NCI-H1048 (cell line): ENCODE measurements at places on chromosomes 7 and 10.

DNA sequence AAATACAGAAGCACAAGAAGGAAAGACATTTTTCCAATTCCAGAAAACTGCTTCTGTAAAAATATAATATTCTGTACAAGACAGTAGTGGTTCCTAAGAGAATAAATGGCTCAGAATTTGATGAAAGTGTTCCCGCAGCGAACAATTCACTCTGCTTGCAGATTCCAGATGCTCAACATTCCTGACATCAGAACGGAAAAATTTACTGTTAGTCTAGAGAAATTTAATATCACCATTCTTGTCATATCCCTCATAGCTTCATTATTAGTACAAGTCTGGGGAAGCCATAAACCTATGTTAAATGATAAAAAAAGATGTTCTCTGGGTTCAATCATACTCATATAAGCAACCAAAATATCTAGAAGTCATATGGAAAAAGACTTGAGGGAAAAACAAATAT is 83.6 kb downstream of the MPP7 start:
- no peak for DNase-seq

DNA sequence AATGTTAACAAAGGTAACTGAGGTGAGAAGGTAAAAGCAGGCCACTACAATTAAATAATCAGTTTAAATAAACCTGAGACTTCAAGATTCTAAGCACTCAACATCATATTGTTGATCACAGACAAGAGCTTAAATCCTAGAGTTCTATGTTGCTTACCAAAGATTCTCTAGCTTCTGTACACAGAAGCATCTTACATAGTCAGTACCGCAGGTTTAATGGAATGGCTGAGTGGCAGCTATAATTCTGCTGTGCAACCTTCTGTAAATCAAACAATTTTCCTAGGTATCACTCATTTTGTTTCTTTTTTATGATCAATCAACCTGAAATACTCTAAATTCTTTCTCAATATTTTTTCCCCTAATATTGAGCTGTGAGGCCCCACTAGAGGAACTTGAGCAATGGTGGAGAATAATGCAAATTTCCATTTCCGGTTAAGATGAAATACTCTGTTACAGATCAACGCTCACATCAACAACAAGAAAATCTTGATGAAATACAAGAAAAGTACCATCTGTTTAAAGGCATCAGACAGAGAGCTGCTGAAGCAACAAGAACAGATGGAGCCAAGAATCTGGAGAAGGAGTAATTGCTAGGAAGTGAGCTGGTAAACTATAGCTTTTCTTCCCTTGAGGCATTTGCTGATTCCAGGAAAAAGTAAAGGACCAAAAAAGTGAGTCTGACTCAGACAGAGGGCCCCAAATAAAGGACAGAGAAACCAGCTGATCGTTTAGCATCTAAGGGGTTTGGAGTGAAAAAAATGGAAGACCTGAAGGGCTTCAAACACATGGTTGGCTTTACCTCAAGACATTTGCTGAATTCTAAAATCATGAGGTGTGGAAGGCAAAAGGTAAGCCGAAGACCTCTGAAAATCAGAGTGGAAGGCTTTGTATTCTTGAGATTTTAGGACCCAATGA is 22.6 kb downstream of the PNPLA8 start:
- DNase-seq, result no peak

DNA sequence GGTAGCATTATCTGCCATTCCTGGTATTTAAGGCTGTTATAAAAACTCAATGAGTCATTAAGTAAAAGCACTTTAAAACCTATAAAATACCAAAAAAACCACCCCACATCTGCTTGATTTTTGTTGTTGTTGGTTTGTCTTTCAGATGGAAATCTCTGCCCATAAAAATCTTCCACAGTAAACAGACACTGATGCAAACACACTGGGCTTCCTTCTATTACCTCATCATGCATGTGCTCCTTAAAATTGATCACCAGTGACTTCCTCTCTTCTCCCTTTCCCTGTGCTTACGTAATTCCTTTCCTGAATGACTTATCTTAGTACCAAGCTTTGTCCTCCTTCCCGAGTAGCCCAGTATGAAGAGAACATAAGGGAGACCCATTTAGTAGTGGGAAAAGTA is 167.2 kb downstream of the EVX1 start:
- no peak for DNase-seq

- no peak for DNase-seq
Measured at GRCh38 chr10:29540016-29540415, 94.8 kb downstream of the SVIL start.

DNA sequence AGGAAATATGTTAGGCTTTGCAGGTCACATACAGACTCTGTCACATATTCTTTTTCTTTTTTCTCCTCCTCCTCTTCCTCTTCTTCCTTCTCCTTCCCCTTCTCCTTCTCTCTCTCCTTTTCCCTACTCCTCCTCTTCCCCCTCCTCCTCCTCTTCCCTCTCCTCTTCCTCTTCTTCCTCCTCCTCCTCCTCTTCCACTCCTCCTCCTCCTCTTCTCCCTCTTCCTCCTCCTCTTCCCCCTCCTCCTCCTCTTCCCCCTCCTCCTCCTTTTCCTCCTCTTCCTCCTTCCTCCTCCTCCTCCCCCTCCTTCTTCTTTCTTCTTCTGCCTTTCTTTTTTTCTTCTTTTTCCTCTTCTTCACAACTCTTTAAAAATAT is 159.8 kb downstream of the KIF20B start:
- DNase-seq, result no peak

- DNase-seq, result no peak
Measured at GRCh38 chr7:18916826-18917225, 200.6 kb downstream of the TWIST1 start.

- DNase-seq, result no peak
Measured at GRCh38 chr10:7583626-7584025, 83.1 kb downstream of the ITIH5 start.

DNA sequence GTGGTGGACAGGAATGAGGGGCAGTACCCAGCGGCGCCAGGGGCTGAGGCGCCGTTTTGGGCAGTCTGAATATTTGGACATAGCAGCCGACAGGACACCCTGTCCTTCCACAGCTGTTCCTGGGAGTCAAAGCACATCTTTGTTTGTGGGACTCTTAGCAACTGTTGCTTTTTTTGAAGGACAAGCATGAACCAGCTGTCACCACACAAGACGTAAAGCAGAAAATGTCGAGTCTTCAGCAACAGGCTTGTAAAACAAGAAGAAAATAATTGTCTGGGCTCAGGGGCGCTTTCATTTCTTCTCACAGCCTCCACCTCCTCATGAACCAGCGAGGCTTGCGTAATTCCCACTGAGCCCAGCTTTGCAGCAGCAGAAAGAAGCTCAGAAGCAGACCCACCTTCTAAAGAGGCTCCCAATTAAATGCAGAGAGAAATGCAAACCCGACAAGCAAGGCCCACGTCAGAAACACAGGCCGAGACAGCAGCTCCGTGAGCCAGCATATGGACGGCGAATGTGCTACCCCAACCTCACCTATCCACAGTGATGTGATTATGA is 68.9 kb upstream of the DNAAF5 start:
- DNase-seq, result no peak

DNA sequence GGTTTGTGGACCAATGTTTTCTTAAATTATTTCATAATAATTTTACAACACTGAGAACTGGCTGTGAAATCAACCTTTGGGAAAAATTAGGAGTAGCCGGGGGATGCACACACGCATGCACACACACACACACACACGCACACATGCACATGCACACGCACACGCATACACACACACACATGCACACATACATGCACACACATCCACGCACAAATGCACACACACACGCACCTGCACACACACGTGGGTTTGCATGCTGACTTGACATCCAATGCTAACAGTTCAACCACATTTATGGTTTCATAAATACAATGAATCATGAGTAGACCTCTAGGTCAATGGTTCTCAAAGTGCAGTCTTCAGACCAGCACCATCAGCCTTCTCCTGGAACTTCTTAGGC is 354.1 kb downstream of the DPP6 start:
- DNase-seq, result no peak

- DNase-seq, result no peak
Measured at GRCh38 chr10:6052247-6053221, 9.6 kb downstream of the IL2RA start.

DNA sequence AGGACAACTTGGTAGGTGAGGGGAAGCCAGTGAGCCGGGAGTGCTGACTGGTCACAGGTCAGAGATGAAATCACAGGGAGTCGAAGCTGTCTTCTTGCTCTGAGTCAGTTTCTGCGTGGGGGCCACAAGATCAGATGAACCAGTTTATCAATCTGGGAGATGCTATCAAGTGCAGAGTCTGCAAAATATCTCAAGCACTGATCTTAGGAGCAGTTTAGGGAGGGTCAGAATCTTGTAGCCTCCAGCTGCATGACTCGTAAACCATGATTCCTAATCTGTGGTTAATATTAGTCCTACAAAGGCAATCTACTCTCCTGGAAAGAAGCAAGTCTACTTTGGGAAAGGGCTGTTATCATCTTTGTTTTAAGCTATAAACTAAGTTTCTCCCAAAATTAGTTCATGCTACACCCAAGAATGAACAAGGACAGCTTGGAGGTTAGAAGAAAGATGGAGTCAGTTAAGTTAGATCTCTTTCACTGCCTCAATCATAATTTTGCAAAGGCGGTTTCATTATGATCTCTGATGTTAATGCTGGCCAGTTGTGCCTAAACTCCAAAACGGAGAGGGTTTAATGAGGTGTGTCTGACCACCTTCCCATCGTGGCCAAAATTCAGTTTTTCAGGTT is 8.4 kb upstream of the LMOD2 start:
- DNase-seq, result no peak

- no peak for DNase-seq
Measured at GRCh38 chr7:155576416-155576815, 30.1 kb upstream of the CNPY1 start.

DNA sequence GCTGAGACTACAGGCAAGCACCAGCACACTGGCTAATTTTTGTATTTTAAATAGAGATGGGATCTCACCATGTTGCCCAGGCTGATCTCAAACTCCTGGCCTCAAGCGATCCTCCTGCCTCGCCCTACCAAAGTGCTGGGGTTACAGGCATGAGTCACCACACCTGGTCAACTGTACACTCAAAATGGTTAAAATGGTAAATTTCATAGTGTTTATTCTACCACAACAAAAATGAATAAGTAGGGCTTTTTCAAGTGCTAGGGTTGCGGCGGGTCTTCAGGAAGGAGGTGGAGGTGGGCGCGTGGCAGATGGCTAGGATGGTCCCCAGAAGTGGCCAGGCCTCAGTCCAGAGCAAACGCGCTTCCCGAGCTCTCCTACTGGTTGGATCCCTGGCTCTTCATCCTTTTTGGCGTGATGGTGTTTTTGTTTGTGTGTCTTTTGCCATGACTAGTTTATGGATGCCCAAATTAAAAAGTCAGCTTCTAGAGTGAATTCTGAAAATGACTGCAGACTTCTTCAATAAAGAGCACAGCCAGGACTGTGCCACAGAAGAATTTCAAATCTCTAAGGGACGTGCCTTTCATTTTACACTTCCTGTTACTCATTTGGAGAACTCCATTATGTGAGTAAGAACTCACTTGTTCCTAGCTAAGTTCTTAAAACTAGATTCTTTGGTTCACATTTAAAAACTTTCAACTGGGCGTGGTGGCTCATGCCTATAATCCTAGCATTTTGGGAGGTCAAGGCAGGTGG is 73.9 kb downstream of the TMEM130 start:
- no peak for DNase-seq

GRCh38 chr7:155791214-155791737 is 21.0 kb downstream of the SHH start:
- DNase-seq, result no peak

GRCh38 chr10:71720288-71720687 is 710 bp upstream of the C10orf105 start:
- no peak for DNase-seq

GRCh38 chr10:33265621-33266020 is 68.8 kb downstream of the NRP1 start:
- DNase-seq, result no peak

DNA sequence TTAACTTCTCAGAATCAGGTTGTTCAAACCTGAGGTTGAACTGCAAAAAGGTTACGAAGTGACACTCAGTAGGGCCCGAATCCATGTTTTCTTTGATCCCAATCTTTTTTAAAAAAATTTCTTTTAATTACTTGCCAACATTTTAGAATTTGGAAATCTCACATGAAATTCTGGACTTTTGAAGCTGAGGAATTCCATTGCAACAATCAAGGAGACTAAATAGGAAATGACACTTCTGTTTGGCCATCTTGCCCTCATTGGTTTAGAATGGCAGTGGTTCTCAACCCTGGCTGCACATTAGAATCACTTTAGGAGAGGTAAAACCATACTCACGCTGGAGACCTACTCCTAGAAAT is 471 bp upstream of the TOMM7 start:
- DNase-seq, result no peak

DNA sequence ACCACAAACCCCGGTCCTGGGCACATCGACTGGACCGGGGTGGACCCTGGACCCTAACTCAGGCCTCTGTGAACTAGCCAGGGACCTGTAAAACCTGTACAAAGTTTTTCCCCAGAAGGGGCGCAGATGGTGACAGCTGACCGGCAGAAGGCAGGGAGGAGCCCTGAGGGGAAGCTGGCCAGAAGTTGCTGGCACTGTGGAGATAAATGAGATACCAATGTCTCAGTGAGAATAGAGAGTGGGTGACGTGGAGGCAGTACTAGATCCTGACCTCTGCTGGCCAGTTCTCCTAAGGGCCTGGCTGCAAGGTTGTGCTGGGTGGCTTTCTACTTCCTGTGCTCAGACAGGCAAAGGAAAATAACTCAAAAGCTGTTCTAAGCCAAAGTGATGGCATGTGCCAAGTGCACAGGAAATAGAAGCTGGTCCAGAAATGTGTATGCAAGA is 10.6 kb upstream of the TSPAN14 start:
- DNase-seq, result no peak

- no peak for DNase-seq
Measured at GRCh38 chr10:58638388-58638787, 125.7 kb downstream of the BICC1 start.

GRCh38 chr7:107045195-107045960 is 873 bp downstream of the PRKAR2B start:
- no peak for DNase-seq

- DNase-seq, result no peak
Measured at GRCh38 chr10:76297358-76297757, 865.9 kb downstream of the LRMDA start.

GRCh38 chr10:61000769-61001730 is 57.1 kb upstream of the RHOBTB1 start:
- DNase-seq, result peak; percentile 52

GRCh38 chr7:42493436-42494198 is 256.6 kb upstream of the GLI3 start:
- DNase-seq, result no peak

- DNase-seq, result no peak
Measured at GRCh38 chr10:16987206-16987621, 142.4 kb downstream of the CUBN start.

DNA sequence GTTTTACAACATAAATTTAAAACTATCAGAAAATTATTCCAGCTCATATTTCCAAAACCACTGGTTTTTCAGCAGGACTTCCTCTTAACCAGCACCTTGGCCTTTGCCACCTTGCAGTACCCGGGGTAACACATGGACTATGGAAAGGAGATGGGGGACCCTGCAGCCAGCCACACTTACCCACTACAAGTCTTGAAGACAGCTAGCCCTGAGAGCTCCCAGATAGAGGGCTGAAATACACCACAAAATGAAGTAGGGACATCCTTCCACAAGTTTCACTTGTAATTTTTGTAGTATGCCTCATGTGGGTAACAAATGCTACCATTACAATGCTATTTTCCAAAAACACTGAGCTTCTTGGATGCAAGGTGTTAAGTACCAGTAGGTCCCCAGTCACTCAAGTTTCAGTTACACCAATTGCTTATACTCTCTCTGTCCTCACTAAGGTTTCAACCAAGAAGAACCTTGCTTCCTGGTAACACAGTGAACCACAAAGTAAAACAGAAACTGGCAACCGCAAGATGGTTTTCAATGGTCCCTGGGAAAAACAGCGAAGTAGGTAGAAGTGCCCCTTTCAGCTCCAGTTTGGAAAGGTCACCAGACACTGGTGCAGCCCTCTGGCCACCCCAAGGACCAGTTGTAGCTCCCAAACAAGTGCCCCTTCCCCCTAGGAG is 110.9 kb downstream of the SGMS1 start:
- no peak for DNase-seq
